ENCODE measurements at places on chromosomes 1 and 21.

GRCh38 chr21:34365809-34366208 is 2.0 kb downstream of the KCNE2 start:
- no peak for DNase-seq

GRCh38 chr1:78333502-78333901 is 157.3 kb upstream of the PTGFR start:
- peak; percentile 71 for DNase-seq

GRCh38 chr21:33069994-33070743 is at the start of gene OLIG1:
TSS of gene OLIG1 (plus strand) at chr21:33070141. CDS start at chr21:33070247, 106 bp downstream.
- DNase-seq = peak; percentile 11

GRCh38 chr1:160607011-160607671 is 27.8 kb upstream of the CD84 start:
- peak; percentile 88 for DNase-seq
